ENCODE measurements at places on chromosomes 13 and 19.
A peak's percentile ranks its signal among the peaks of the same experiment; 100 is the strongest.

- no peak for DNase-seq
These were observed 4.1 kb downstream of the KATNAL1 start for GRCh38 chr13:30303269-30303668.

- DNase-seq = peak; percentile 89
These were observed 1.4 kb downstream of the RASA3 start for GRCh38 chr13:114130837-114131582.

DNA sequence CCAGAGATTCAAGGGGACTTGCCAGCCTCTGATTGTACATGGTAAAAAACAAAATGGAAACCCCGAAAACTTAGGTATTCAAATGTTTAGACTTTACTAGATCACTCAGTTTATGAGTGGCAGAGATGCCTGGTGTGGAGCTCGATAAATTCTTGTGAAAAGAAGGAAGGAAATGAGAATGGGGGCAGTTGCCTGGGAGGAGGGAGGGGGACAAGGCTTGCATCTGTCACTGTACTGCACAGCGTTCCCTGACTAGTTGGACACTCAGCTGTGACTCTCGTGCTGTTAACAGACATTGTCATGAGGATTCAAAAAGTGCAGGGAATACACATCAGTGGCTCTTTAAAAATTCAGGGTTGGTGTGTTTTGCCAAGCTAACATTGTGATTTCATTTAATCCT, 232.9 kb downstream of the ZIC5 start:
- no peak for DNase-seq

- DNase-seq = no peak
These were observed 411.4 kb downstream of the LIG4 start for GRCh38 chr13:107803822-107804495.

DNA sequence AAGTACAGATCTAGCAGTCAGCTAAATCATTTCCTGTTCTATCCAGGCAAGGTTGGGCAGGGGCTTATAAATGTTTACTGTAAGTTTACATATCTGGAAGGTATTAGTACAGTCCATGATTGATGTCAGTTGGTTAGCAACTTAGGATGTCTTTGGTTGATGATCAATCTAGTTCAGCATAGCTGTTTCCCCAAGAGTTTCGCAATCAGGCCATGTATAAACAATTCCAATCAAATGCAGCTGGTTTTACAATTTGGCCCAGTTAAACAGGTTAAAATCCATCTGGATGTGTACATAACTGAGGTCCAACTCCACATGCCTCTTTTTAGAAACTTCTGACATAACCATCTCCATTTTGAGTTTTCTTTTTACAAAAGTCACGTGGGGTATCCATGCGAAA, 6.9 kb downstream of the ZNF221 start:
- peak; percentile 93 for DNase-seq

- peak; percentile 99 for DNase-seq
These were observed 151.7 kb downstream of the DCLK1 start for GRCh38 chr13:35979361-35979951.

DNA sequence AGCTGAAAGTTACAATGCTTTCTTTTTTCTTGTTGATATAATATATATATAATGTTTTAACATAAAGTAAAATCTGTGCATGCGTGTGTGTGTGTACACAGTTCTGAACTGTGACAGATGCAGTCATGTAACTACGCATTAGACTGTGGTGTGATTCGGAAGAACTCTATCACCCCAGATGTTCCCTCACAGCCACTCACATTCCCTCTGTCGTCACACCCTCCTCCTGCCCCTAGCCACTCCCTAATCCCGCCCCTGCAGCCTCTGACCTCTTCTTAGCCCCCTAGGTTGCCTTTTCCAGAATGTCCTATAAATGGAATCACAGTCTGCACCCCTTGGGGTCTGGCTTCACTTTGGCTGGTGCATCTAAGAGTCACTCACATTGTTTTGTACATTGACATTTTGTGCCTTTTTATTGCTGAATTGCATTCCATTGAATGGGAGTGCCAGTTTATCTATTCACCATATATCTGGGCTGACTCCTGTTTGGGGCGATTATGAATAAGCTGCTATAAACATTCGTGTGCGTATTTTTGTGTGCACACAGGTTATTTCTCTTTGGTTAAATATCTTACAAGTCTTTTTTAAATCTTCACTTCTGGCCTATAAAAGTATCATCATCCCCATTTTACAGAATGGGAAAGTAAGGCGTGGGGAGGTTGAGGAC, 20.4 kb downstream of the DHRS12 start:
- DNase-seq = no peak

DNA sequence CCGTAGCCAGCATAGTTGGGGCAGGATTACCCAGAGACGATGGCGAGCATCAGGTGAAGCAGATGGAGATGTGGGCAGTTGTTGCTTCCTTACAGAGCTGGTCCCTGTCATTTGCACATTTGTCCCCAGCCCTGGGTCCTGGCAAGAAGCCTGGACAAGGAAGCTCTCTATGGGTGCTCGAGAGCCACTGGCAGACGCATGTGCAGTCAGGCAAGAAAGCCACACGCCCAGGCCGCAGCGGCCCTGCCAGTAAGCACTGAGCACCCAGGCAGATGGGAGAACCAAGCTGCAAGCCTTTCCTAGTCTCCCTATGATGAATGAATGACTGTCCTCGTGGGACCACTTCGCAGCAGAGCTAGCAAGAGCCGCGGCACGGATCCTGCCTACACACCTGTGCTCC, 182.8 kb downstream of the FOXO1 start:
- no peak for DNase-seq

GRCh38 chr19:14021474-14021873, 6.5 kb upstream of the RLN3 start:
- DNase-seq = no peak

GRCh38 chr13:67119481-67119894, 110.6 kb downstream of the PCDH9 start:
- DNase-seq = peak; percentile 93

DNA sequence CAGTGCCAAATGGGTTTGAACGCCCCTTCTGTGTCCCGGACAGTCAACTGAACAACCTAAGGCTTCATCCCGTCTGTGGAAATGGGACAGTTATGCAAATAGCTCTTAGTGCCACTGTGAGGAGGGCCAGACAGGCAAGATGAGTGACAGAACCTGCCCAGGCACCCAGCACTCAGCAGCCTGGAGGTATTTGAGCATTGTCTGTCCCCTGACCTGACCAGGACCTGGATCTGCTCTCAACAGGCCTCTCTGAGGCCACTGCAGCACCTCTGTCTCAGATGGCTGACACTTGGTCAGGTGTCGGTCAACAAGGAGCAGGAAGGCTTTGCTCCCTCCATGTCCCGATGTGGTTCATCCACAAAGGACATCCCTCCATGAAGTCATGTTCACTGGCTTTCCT, 67.9 kb downstream of the CCDC70 start:
- DNase-seq = no peak

DNA sequence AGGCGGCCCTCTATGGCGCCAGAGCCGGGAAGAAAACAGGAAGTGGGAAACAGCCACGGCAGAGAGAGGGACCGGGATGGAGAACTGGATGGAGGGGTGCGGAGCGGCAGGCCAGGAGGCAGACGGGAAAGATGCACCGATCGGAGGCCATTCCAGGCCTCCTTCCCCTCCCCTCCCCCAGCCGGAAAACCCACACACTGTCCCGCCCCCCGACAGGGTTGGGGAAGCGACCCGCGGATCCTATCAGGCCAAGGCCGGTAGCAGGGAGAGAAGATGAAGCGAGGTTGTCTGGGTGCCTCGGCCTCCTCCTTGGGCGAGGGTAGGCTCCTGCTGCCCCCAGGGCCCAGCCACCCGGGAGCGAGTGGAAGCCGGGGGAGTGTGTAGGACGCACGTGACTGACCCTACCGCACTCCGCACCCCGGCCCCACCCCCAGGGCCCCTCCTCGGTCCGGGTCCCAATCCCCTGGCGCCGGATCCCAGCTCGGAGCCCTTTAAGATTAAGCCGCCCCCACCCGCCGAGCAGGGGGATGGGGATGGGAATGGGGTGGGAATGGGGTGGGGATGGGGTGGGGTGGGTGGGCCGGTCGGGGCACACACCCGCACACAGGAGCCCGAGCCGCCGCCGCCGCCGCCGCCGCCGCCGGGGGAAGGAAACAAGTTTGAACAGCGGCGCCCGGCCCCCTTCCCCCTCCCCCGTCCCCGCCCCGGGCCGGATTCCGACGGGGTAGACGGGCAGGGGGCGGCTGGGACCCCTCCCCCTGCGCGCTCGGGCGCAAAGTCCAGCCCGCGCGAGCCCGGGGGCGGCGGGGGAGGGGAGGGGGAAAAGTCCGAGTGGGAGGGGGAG, 1.5 kb downstream of the ERF start:
- peak; percentile 38 for DNase-seq

DNA sequence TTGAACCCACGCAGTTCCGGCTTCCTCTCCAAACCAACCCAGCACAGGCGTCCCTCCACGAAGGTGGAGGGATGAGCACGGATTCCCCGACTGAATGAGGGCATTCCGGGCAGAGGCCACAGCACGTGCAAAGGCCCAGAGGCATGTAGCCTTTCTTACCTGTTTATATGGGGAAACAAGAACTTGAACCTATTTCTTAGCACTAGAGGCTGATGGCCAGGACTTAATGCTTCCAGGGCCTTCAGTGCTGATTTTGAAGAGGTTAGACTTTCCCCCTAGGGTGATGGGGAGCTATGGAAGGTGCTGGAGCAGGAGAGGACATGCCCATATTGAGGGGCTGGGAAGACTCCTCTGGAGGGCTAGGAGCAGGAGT, 2.0 kb downstream of the MAST3 start:
- DNase-seq = no peak

DNA sequence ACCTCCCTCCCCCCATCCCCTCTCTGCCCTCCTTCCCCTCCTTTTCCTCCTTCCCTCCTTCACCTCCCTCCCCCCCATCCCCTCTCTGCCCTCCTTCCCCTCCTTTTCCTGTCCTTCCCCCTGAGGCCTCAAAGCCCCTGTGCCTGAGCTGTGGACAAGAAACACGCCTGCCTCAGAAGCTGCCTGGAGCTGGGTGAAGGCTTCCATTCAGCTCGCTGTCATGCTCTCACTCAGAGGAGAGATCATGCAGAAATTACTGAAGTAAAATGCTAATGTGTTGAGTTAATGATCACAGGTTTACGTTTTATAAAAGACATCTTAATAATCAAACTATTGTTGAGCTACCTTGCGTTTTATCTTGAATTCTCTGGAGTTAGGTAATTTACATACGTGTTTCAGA, 114.5 kb downstream of the ATP11A start:
- no peak for DNase-seq

DNA sequence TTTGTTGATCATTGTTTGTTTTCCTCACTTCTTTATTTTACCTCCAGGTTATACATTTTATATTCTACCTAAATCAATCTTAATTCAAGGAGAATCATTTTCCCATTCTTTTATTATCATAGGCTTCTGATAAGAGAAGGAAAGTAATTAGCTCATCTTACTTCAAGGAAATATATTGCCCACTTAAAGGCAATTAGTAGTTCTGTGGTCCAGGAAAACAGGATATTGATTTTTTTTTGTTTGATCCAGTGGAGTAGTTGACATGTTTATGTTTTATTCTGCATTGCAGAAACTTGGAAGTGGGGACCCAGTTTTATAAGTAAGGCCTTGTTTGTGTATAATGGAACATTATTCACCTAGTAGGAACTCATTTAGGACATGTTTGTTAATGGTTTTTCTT, 390.6 kb downstream of the NDFIP2 start:
- no peak for DNase-seq

DNA sequence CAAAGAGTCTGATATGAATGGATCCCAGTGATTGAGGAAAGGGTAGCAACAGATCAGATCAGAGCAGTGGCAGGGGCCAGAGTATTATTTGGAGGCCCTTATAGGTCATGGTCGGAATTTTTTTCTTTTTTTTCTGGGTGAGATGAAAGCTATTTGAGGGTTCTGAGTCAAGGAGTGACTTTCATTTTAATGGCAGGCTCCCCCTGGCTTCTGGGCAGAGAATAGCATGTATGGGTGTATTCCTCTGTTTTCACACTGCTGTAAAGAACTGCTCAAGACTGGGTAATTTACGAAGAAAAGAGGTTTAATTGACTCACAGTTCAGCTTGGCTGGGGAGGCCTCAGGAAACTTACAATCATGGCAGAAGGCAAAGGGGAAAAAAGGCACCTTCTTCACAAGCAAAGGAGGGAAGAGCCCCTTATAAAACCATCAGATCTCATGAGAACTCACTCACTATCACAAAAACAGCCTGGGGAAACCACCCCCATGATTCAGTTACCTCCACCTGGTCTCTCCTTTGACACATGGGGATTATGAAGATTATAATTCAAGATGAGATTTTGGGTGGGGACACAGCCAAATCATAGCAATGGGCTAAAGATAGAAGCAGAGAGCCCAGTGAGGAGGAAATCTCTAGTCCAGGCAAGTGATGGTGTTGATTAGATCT, 3.0 kb upstream of the SLC6A16 start:
- peak; percentile 31 for DNase-seq

- peak; percentile 68 for DNase-seq
These were observed 6.1 kb downstream of the BEST2 start for GRCh38 chr19:12757544-12758274.

- DNase-seq = no peak
These were observed 169.6 kb upstream of the SOX1 start for GRCh38 chr13:111897178-111897845.

DNA sequence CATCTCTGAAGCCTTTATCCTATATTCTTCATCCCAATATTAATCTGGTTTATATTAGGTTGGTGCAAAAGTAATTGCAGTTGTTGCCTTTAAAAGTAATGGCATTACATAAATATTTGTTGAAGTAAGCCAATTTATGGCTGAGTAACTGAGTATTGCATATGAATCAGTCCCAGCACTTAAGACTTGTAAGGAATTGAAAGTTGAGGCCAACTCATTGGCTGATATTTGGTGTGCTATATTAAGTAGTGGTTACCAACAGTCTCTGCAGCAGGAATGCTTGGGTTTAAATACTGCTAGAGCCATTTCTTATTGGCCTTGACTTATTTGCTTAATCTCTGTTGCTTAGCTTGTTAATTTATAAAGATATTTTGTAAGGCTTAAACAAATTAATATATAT, 460.7 kb downstream of the GPC6 start:
- peak; percentile 22 for DNase-seq

GRCh38 chr19:18289471-18290301, 8.3 kb upstream of the JUND start:
- DNase-seq = no peak

GRCh38 chr13:111506125-111506524, 185.7 kb downstream of the TEX29 start:
- DNase-seq = no peak

Measured in fibroblast of mammary gland (primary cell).